ENCODE measurements at places on chromosomes 6 and 20.

GRCh38 chr6:40719671-40720374 is 132.7 kb upstream of the LRFN2 start:
- no peak for DNase-seq

GRCh38 chr6:157552081-157552747 is 171.2 kb downstream of the ZDHHC14 start:
- DNase-seq = no peak

DNA sequence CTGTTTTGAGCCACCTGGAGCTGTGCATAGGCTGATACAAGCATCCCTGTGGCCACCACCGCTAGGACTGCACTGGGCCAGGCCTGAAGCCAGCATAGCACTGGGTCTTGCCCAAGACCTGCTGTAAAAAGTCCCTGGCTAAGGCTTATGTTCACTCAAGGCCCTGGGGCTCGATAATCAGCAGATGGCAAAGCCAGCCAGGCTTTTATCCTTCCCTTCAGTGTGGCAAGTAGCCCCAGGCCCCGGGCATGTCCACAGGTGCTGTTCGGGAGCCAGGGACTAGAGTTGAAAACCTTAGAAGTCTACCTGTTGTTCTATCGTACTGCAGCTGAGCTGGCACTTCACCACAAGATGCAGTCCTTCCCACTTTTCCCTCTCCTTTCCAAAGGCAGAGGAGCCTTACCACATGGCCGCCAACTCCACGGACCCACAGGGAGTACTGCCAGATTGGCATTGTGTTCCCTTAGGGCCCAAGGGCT is 226.4 kb upstream of the ZNF217 start:
- no peak for DNase-seq

DNA sequence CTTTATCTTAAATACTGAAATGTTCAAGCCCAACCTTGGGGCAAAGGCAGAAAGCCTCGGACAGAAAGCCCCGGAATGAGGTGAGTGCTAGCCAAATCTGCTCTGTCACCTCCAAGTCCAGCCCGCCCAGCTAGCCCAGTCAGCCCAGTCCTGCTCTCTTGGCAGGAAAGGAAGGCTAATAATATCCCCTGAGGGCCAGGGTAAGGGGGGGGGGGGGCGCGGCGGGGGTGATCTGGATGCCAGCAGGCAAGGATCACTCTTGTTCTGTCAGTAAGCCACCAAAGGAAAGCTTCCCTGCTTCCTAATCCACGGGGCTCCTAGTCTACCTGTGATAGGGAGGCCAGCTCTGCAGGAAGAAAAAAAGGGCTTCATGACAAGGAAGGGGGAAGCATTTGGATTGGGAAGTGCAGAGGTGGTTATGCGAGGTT is 1.1 kb downstream of the NDRG3 start:
- DNase-seq = no peak

DNA sequence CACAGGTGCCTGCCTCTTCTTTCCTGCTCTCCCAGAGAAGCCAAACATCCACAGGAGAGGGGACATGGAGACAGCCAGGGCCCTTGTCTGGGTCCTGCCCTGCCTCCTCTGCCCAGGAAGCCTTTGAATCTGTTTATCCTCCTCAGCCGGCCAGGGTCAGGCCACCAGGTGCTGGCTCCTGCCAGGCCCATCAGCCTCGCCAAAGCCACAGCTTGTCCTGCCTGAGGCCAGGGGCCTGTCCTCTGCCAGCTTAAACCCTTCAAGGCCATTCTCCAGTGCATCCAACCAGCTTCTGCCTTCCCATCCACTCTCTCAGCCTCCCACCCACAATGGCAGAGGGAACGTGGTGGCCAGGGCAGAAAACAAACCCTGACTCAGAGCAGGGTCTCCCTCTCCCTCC is 254.6 kb downstream of the ANKRD60 start:
- DNase-seq = no peak

DNA sequence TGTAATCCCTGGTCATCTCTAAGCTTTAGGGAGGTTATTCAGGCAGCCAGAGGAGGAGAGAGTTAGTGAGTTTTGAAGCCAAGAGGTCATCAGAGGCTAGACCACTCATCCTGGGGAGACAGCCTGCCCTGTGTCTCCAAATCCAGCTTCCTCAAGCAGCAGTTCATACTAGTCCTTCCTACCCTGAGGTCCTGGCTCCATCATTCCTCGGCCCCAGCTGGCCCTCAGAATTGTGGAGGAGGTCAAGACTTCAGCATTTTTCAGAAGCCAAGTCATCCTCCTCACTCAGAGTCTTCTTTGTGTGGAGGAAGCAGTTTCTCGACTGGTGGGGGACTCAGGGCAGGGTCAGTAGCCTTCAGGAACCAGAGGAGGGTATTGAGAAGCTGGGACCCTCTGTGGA is 12.4 kb upstream of the KIAA1755 start:
- DNase-seq = no peak

DNA sequence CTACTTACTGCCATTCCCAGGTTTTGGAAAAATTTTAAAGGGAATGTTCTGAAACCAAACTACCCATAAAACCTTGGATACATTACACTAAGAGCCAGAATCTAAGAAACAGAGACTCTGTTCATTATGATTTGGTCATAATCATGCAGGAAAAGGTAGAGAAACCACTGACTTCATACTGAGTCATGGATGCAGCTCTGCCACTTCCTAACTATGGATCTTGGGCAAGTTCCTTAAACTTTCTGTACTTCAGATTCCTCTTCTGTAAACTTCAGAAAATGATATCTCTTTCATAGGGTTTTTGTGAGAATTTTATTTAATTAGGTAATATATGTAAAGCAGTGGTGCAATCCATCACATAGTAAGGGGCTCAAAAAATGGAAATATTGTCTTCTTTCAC is 20.0 kb downstream of the PLA2G7 start:
- no peak for DNase-seq

- peak; percentile 82 for DNase-seq
Measured at GRCh38 chr20:62616728-62617621, 25.3 kb upstream of the SLCO4A1 start.

- DNase-seq = no peak
Measured at GRCh38 chr20:8766868-8767390, 302.0 kb upstream of the PLCB4 start.

- DNase-seq = no peak
Measured at GRCh38 chr20:23115822-23116221, 29.7 kb upstream of the CD93 start.

DNA sequence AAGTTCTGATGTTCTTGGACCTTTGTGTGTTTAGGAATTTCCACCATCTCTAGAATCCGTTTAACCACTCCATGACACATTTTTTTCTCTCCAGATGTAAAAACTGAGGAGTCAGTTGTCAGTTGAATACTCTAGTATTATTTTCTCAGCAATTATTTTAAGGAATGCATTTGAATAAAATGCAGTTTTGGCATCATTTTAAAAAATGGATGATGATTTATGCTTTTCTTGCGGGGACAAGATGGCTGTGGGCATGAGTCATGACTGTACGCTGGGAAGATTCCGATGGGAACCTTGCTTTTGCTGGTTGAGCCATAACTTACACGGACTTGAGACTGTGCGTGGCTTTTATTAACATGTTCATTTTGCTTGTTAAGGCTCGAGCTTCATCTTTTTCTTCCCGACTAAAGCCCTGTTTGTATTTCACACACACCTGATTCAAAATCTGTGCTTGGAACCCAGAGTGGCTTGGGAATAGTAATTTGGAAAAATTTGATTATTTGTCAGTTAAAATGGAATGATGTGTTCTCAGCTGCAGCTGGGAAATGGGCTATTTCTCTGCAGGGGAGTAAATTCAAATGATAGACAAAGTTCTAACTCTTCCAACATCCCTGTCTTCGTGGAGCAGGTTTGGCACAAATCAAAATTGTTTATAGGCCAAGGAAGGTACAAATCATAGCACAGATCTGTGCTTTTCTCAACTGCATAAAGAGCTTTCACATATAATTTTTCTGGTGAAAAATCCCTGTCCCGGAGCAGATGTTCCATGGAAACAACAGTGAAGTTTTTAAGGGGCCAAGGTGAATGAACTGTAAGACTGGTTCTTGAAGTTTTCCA is 470.5 kb upstream of the JAG1 start:
- DNase-seq = no peak
